Frontal cortex (tissue), 4 donors: ENCODE measurements at places on chromosomes 4 and X. TPM values are rescaled to one million over a fixed set of nuclear protein-coding genes. Genes with fewer than 3 reads are reported as not detected.

GRCh38 chr4:8093587-8094274 is 64.9 kb downstream of the ABLIM2 start:
- DNase-seq, result no peak

The SLIT2 gene
- 11.0 TPM for total RNA-seq

DNA sequence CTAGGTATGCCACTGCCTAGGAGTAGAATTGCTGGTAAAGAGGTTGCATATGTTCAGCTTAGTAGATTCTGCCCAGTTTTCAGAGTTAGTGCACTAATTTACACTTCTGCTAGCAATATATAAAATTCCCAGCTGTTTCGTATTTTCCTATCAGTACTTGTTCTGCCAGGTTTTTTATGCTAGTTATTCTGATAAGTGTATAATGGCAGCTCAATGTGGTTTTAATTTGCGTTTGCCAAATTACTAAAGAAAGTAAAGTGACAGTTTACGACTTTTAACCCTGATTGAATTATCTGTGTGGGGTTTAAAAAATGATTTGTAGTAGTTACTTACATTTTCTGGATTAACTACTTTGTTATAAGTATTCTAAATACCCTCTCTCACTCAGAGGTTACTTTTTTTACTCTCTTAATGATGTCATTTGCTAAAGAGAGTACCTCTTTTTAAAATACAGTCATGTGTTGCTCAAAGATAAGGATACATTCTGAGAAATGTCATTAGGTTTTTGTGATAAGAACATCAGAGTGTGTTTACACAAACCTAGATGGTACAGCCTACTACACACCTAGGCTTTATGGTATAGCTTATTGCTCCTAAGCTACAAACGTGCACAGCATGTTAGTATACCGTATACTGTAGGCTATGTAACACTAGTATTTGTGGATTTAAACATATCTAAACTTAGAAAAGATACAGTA is 363.2 kb downstream of the IL15 start:
- no peak for DNase-seq

- no peak for DNase-seq
These were observed 481.5 kb downstream of the PACRGL start for GRCh38 chr4:21181716-21182115.

The SASH3 gene
- total RNA-seq, result 0.82 TPM

DNA sequence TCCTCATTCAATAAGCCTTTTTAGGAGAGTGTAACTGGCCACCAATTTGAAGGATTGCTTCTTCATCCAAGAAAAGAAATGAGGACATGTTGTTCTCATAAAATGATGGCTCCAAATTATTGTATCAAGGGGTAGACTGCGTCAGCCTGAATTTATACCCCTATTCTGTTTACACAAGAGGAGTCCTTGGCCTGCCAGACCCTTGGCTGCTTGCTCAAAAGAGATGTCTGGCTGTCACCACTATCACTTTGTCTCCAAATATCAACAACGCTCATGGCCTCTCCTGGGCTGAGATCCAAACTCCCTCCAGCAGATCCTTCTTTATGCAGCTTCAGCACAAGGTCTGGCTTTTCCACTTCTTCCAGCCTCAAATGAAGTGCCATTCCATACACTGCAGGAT is 127.9 kb downstream of the OR13H1 start:
- DNase-seq, result no peak

The HHIP gene
- 0.82 TPM for total RNA-seq

The VCX3A gene
- total RNA-seq, result not detected

DNA sequence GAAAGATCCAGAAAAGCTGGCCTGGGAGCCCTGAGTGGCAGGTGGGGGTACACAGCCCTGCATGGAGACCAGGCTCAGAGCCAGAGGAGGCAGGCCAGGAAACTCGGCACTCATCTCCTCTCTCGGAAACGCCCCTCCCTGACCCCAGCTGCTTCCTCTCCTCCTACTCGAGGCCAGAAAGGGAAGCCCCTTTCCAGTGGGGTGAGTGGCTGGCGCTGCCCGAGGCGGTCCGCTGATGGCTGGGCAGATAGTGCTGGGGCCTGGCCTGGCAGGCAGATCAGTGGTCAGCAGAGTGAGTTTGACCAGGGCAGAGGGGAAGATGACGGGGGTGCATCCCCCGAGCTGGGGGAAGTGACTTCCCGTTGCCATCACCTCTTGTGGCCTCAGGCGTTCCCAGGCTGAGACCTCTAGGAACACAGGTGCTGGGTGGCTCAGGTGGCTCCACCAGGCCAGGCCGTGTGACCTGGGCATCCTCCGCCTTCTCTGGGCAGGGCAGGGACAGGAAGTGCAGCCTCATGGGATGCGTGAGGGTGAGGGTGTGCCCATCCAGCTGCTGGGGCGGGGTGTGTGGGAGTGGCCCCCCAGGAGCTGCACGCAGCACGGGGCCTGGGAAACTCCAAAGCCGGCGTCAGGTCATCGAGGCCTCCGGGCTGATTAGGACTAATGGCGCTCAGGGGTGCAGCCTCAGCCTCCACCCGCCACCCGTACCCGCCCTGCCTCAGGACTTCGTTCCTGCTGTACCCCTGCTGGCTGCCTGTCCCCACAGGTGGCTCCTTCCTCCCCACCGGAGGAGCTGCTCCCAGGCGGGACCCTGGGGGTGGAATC is 5.7 kb downstream of the SH3BP2 start:
- no peak for DNase-seq

- no peak for DNase-seq
These were observed 263.2 kb upstream of the ITM2A start for GRCh38 chrX:79630033-79631009.

The TNIP3 gene
- total RNA-seq, result under 0.01 TPM

- DNase-seq, result no peak
These were observed 194.6 kb downstream of the MAML3 start for GRCh38 chr4:139959396-139959795.

GRCh38 chr4:75172551-75172950 is 239.6 kb downstream of the PARM1 start:
- DNase-seq, result no peak

GRCh38 chr4:43411226-43411625 is 518.7 kb downstream of the GRXCR1 start:
- no peak for DNase-seq

- no peak for DNase-seq
These were observed 319.9 kb downstream of the GABRG1 start for GRCh38 chr4:45803994-45804393.

The F8 gene
- total RNA-seq, result 6.1 TPM

DNA sequence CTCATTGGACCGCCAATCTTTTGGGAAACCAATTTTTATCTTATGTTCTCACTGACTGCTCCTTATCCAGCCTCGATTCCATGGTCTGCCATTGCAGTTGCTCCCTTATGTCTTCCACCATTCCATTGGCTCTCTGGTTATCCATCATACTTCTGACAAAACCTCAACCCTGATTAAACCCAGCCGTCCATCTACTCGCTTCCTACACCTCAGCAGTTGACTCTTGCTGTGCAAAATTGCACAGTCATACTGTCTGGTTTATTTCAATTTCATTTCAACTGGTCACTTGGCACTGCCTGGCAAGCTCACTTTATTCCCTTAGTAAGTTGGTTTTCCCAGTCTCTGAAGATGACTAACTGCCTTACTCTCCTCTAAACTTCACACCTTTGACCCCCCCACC is 26.2 kb downstream of the ARL9 start:
- DNase-seq, result no peak

DNA sequence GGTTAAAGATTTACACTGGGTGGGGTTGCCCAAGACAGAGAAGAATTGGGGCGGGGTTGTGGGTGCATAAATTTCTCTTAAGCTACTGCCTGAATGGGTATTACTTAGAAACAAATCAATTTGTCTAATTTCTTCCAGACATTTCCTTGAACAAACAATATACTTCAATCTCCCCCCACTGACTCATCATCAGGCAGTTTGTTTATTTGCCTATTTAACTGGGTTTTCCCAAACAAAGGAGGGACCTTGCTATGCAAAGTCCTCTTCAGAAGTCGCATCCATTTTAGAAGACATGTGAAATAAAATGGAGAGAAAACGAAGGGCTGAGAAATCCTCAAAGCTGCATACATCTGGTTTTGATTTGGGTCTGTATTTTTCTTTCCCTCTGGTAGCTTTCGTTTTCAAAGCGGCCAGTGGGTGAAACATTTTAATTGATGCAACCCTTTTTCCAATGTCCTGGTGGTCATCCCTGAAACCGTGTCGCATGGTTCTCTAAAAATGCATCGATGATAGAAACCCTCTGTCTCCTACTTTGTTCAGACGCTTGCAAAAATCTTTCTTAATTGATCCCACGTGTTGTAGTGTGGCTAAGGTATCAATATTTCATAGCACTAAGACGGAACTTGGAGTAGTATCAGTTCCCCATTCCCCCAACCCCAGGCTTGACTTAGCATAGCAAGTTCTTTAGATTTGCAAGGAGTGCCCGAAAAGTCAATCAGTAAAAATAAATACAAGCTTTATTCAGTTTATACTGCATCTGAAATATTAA is 115.1 kb upstream of the MXRA5 start:
- no peak for DNase-seq

DNA sequence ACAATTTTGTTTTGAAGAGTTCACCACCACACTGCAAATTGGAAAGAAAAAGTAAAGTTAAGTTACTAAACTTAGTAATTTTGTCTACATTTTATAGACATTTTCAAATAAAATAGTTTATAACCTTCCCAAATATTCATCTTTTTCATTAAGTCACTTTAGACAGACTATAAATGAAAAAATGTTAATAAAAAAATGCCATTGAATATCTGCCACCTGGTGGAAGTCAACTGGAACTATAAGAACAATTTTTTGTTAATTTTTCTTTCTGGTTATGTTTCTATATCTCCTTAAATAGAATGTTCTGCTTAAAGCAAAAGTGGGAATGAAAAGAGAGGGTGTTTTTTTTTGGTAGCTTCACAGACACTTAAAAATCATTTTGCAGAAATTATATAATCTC is 534.4 kb upstream of the PCDH10 start:
- no peak for DNase-seq

The TRPC5OS gene
- total RNA-seq, result not detected
